ENCODE measurements at places on chromosomes 13 and 19.
A peak's percentile ranks its signal among the peaks of the same experiment; 100 is the strongest.

- DNase-seq: no peak
Measured at GRCh38 chr13:27044837-27045570, 126.6 kb downstream of the USP12 start.

GRCh38 chr13:26168237-26168814 lies 53.8 kb downstream of the RNF6 start:
- no peak for DNase-seq

DNA sequence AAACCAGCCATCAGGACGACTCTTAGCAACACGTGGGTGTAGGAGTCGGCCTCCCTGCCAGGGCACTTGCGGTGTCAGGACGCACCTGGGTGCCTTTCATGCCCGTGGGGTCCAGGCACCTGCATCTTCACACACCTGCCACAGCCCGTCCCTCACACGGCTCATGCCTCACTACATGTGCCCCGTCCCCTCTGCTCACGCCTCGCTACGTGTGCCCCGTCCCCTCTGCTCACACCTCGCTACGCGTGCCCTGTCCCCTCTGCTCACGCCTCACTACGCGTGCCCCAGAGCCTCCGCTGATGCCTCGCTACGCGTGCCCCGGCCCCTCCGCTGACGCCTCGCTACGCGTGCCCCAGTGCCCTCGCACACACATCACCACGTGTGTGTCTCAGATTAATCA lies 58.0 kb upstream of the F7 start:
- no peak for DNase-seq

DNA sequence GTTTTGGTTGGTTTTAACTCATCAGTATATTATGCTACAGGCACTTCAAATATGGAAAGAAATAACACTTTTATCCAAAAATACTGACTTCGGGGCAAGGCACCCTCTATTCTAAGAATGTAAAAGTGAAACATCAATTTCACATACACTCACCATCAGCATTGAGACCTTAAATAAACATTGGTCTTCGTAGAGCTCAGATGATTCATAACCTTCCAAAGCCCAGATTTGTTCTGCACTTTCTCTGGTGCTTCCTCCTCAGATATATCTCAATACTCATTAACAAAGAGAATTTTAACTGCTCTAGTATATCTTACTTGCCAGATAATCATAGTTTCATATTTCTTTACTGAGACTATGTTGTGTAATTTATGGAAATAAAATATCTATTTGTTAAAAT lies 794.3 kb downstream of the LIG4 start:
- DNase-seq: no peak

GRCh38 chr13:40189426-40189825 lies 477.0 kb downstream of the FOXO1 start:
- DNase-seq: no peak

GRCh38 chr13:61275736-61276135 lies 139.9 kb downstream of the PCDH20 start:
- DNase-seq: peak; percentile 69

DNA sequence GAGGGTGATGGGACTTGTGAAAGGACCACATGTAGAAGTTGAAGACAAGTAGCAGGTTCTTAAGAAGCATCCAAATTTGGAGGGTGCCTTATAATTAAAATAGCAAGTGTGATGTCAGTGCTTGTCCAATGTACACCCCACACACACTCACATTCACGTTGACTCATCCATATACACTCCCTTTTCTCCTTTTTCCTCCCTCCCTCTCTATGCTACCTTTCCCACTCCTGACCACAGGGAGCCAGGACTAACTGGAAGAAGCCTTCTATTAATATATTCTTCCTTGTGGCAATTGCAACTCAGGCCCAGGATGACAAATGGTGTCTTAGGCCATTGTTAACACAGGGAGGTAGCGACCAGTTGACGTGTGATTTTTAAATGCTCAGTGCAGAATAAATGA lies 16.3 kb upstream of the GPR183 start:
- DNase-seq: no peak

GRCh38 chr19:35154525-35155406 lies at the start of gene FXYD5:
FXYD5 (plus strand) TSS chr19:35154735; CDS start chr19:35155551, 816 bp downstream.
- peak; percentile 69 for DNase-seq

GRCh38 chr19:44005973-44006372 lies 3.2 kb downstream of the ZNF230 start:
- DNase-seq: no peak

DNA sequence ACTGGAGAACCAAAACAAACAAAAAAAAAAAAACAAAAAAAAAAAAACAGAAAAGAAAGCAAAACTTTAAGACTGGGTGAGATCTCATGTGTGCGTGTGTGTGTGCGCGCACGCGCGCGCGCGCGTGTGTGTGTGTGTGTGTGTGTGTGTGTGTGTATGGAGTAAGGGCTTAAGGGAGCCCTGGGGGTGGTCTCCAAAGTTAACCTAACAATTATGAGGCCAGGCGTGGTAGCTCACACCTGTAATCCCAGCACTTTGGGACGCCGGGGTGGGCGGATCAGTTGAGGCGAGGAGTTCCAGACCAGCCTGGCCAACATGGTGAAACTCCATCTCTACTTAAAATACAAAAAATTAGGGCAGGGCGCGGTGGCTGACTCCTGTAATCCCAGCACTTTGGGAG lies 46.7 kb downstream of the CYP4F22 start:
- DNase-seq: peak; percentile 9

DNA sequence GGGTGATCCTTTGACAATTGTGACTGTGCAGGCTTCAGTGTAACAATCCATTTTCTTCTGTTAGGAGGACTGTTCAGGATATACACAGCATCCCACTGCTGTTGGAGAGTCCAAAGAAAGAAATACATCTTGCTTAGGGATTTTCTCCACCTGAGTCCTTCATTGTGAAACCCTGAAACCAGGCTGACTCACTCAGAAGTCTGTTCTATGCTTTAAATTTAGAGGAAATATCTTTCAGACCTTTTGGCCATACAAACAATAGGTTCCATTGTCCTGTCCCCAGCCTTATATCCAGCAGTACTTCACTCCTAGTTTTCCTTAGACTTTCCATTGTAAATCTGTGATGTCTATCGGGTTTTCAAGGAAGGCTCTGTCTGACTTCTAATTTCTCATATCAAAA lies 379.1 kb downstream of the SUCLA2 start:
- DNase-seq: no peak

DNA sequence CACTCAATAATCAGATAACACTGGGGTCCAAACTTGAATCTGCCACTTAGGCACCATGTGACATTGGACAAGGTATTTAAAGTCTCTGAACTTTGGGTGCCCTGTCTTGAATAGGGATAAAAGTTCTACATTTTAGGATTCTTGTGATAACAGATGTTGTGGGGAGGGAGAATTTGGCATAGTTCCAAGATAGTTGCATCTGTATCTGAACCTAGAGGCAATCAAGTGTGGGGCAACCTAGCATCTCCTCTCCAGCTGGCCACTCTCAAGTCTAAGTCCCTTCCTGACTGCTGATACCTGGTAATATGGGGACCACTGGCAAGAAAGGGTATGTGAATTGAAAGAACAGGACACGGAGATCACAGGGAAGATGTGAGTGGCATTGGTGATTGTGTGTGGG lies 256.1 kb downstream of the FOXO1 start:
- DNase-seq: no peak

Measured in Caki2 (cell line).